ENCODE measurements at places on chromosomes 3 and 15.

DNA sequence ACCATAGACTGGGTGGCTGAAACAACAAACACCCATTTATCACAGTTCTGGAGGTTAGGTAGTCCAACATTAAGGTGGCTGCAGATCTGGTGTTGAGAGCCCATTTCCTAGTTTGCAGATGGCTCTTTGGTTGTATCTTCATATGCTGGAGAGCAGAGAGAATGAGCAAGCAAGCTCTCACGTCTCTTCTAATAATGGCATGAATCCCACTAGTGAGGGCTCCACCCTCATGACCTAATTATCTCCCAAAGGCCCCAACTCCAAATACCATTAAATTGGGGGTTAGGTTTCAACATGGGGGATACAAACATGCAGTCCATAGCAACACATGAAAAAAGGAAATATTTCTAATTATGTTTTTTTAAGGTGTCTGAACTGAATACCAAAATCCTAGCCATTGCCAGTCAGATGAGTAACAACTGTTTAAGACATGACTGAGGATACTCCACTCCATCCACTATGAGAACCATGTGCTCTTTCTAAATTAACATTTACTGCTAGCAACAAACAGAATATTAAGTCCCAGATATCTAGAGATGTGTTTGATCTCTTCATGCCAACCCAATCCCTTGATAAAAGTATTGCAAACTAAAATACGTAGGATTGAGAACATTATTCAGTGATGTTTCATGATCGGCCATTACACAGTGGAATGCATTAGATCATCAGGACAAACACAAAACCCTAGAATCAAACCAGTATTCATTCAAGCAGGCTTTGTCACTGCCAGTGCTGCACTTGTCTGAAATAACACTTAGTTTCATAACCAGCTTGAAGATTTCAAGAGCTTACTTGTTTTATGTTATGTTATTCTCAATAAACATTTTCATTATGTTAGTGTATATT, 340.3 kb downstream of the SLC9A9 start:
- DNase-seq: no peak

GRCh38 chr15:40247406-40247971, 8.6 kb downstream of the PAK6 start:
- no peak for DNase-seq

DNA sequence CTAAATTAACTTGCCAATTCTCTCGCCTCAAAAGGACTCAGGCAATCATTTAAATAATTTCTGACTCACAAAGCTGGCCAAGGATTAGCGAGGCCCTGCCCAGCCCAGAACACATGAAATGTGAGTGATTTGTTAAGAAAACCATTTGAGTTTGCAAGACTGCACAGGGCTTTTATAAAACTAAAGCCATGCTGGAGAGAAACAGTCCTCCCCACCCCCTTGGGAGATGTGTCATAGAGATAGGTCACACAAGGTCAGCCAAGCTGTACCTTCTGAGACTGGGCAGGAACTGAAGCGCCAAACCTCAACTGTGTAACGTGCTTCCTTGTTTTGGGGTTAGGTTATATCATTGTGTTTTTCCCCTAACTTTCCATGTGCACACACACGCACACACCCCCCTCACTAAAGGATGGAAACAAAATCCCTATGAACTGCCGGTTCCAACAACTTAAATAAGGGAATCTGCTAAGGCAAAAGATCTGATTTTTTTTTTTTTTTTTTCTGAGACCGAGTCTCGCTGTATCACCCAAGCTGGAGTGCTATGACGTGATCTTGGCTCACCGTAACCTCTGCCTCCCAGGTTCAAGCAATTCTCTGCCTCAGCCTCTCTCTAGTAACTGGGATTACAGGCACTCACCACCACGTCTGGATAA, 8.1 kb downstream of the SPATA12 start:
- no peak for DNase-seq

DNA sequence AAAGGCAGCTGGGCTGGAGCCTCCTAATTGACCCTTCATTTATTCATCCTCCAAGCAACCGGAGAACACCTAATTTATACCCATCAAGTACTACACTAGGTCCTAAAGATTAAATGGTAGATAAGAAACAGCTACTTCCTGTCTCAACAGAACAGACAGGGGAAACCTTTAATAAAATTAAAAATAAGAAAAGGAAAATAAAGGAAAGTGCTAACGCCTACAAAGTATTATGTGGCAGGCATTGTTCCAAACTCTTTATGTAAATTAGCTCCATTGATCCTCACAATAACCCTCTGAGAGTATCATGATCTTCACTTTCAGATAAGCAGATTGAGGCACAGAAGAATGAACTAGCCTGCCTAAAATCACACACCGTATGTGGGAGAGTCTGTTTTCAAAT, 139.5 kb downstream of the CNTN6 start:
- no peak for DNase-seq

DNA sequence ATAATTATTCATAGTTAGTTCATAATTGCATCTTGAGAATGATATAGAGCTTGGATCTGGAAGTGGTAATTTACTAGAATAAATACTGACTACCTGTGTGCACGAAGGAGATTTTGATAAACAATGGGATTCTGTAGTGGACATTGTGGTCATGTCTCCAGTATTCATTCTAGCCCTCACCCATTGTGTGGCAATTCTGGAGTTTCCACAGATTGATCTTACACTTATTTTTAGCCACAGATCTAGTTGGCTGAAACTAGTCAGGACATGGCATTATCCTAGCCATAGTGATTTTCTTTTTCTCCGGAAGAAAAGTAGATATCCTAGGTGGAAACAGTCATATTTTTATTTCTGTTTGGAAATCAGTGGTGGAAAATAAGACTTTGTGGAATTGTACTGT, 833.1 kb downstream of the NAALADL2 start:
- DNase-seq: no peak

DNA sequence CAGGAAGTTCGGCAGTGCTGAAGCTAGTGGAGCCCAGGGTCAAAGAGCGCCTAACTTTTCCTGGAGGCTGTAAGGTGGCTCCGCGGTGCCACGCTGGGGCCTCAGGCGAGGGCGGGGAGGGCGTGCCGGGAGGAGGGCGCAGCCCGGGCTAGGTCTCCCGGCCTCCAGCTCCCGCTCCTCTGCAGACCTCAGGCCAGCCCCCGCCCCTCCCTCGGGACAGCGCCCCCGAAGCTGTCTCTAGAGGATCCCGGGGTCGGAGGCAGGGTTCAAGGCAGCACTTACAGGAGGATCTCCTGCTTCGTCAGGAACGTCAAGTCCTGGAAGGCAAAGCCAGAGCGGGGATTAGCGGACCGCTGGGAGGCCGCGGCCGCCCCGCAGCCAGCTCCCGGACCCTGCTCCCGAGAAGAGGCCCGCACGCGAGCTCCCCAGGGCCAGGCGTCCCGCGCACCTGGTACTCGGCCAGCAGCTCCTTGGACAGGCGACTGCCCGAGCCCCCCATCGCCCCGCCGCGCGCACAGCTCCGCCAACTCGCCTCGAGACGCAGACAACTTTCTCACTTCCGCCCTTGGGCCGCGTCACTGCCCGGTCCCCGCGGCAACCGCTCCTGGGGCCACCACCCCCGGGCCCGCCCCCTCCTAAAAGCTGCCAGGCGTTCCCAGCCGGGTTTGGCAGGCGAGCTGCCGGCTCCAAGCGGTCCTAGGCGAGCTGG, at the start of gene CIB1:
Gene CIB1, minus strand, starts transcription at position 555 of the 709 bp plus-strand sequence. Its CDS starts 56 bp downstream, at position 499.
- DNase-seq: peak; percentile 98

DNA sequence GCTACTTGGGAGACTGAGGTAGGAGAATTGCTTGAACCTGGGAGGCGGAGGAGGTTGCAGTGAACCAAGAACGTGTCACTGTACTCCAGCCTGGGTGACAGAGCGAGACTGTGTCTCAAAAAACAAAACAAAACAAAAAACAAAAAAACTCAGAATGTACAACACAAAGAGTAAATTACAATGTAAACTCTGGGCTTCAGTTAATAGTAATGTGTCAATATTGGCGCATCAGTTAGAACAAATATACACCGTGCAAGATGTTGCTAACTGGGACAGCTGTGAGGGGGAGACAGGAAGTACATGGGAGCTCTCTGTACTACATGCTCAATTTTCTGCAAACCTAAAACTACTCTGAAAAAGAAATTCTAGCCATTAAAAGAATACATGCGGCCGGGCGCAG, 23.5 kb upstream of the TRPM1 start:
- DNase-seq: no peak

GRCh38 chr3:110414855-110415254, 656.8 kb upstream of the NECTIN3 start:
- no peak for DNase-seq

- DNase-seq: peak; percentile 44
Measured at GRCh38 chr3:170868577-170869238, 1.3 kb downstream of the RPL22L1 start.

- DNase-seq: no peak
Measured at GRCh38 chr15:48652510-48653076, 7.1 kb upstream of the FBN1 start.

GRCh38 chr3:119013951-119014350, 20.7 kb downstream of the IGSF11 start:
- DNase-seq: no peak

GRCh38 chr15:27382361-27383025, 411.5 kb downstream of the GABRG3 start:
- no peak for DNase-seq

GRCh38 chr15:98941595-98942255, 65.9 kb downstream of the PGPEP1L start:
- DNase-seq: no peak

DNA sequence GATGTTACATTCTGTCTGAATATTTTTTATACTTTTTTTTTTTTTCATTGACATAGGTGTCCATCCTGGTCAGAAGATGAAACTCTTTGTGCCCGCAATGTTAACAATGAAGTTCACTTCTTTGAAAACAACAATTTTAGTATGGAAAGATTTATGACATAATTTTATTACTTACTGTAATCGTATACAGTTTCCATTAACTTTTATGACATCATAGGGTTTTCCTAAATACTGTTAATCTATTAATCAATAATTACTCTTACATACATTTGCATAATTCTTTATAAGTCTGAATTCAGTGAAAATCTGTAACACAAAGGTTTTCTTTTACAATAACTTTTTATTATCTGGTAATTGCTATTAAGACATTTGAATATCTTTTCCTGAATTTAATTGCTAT, 17.7 kb downstream of the EIF2A start:
- DNase-seq: no peak

- DNase-seq: no peak
Measured at GRCh38 chr15:51343466-51343865, 2.0 kb downstream of the GLDN start.

GRCh38 chr15:72272997-72273352, 621 bp upstream of the PARP6 start:
- no peak for DNase-seq

GRCh38 chr3:73535137-73535536, 89.6 kb downstream of the PDZRN3 start:
- no peak for DNase-seq

DNA sequence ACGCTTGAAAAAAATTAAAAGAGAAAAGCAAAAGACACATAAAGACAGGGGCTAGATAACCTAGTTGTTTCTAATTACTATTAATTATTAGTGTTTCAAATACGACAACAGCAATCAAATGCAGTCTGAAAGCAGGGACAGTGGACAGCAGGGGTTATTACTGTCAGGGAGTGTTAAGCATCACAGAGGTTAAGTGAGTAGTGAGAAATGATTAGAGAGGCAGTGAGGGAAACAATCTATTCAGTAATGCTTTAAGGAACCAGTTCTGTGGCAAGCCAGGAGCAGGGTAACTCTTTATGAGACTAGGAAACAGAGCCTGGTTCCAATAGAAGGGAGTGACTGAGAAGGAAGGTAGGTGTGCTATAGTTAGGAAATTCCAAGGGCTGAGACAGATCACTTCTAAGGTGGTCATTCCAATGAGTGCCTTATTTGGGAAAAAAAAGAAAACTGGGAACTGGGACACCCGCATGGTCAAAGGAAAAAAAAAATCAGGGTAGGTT, 15.0 kb downstream of the RYK start:
- DNase-seq: no peak

DNA sequence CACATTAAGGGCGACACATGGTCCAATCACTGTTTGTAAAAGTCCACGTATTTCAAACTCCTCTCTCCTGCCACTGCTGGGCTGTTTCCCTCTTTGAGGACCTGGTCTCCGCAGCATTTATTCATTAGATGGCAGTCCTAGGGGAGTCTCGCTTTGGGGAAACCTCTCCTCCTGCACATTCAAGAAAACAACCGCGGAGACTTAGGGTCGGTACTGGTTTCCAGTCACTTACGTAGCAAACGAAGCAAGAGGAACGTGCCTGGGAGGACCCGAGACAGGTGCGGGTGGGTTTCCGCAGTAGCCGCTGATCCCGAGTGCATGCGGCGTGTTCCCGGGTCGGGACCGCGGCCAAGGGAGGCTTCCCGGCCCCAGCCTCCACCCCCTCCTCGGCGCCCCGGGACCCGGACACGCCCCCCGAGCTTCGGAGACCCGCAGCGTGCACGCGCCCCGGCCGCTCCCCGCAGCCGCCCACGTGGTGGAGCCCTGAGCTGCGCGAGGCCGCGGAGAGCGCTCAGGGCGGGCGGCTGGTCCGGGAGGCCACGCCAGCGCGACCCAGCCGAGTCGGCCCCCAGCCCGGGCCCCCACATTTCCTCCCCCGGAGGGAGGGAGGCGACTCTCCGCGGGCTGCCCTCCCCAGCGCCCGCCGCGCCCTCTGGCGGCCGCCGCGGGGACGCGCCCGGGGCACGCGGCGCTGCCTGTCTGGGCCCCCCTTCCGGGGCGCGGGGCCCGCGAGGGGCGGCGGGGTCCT, 1.1 kb upstream of the IGF1R start:
- DNase-seq: peak; percentile 75

- DNase-seq: no peak
Measured at GRCh38 chr15:75037685-75038084, 14.3 kb downstream of the PPCDC start.

- no peak for DNase-seq
Measured at GRCh38 chr15:60593170-60593478, 114.2 kb upstream of the ICE2 start.

DNA sequence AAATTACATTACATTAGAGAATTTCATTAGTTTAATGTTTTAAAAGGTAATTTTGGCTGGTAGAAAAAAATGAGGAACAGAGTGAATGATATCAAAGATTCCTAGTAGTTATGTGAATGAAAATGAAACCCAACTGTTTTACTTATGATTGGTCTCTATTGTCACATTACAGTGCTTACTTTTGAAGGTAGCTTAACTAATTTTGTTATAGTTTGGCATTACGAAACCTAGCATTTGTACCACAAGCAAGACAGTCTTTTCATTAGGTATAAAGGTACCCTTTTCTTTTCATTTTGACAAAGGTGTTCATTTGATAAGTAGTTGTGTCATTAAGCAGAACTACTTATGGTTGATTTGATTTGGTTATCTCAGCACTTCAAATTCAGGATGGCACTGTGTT, 6.9 kb downstream of the SELENOT start:
- no peak for DNase-seq
